HFF-Myc (cell line): ENCODE measurements at places on chromosomes 7 and 10.

GRCh38 chr10:94683214-94684054, at the start of gene CYP2C18:
TSS of gene CYP2C18 (plus strand) at chr10:94683729. CDS start at chr10:94683820, 91 bp downstream.
- no peak for DNase-seq

DNA sequence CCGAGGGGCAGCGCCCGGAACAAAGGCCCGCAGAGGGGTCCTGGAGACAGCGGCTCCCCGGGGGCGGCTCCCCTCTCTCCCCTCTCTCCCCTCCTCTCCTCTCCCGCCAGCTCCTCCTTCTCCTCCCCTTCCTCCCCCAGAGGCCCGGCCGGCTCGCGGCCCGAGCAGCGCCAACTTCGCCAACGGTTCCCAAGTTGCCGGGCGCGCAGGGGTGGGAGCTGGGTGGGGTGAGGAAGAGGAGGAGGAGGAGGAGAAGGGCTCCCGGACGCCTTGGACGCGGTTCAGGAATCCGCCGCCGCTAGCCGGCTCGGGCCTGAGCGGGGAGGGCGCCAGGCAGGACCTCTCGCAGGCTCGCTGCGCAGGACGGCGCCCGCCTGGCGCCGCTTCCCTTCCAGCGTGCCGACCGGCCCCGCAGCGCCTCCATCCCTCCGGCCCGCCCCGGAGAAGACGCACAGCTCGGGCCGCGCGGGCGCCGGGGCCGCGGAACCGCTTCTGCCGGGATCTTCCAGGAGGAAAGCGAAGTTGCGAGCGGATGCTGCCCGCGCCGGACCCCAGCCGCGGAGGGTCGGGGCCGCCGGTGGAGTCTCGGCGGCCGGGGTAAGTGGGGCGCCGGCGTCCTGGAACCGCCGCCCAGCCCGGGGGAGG, at the start of gene CHST3:
Gene CHST3, plus strand, starts transcription at position 298 of the 645 bp plus-strand sequence. CDS start 41,448 bp downstream, outside the sequence.
- no peak for DNase-seq

GRCh38 chr7:26574476-26574875, 282.8 kb downstream of the SNX10 start:
- no peak for DNase-seq

- no peak for DNase-seq
These were observed 23.9 kb downstream of the MACC1 start for GRCh38 chr7:20193242-20193777.

DNA sequence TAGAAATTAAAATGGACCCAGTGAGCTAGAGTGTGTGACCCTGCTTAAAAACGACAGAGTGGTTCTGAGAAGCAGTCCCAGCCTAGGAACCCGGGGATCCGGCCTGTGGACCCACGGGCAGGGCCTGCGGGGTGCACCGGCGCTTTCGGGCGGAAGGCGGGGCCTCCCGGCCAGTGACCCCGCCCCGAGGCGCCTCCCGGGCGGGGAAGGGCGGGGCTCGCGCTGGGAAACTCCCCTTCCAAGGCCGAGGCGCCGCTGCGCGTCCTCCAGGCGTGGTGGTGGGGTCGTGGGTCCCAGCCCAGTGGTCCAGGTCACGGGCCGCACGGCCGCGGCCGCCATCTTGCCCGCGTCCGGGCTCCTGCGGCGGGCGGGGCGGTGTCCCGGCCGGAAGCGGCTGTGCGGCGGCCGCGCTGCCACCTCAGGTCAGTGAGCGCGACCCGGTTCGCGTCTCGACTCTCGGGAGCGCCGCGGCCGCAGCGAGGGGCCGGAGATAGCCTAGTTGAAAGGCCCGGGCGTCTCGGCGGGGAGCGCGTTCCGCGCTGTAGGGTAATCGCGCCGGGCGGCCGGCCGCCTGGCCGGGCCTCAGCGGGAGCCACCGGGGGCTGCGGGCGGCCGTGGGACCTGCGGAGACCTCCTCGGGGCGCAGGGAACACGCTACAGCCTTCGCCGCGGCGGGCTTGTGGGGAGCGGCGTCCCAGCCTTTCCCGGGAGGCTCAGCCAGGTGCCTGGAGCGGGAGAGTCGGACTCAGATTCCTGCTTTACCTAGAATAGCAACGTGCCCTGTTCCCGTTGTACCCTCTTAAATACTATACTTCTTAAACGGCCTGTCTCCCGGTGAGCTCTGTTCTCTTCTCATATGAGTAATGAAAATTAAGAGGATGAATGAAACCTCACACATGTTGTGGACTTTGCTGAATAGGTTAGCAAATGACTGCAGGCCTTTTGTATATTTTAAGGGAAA, at the start of gene MIOS:
Gene MIOS, plus strand, starts transcription at position 234 of the 961 bp plus-strand sequence. CDS start 5,592 bp downstream, outside the sequence.
- no peak for DNase-seq

GRCh38 chr7:98573816-98574215, 43.3 kb upstream of the NPTX2 start:
- no peak for DNase-seq

- DNase-seq, result no peak
These were observed 64.9 kb downstream of the IKZF1 start for GRCh38 chr7:50369143-50370026.

- no peak for DNase-seq
These were observed 11.9 kb upstream of the OPALIN start for GRCh38 chr10:96370584-96371157.

- no peak for DNase-seq
These were observed 225.9 kb downstream of the HDAC9 start for GRCh38 chr7:18721429-18721828.

DNA sequence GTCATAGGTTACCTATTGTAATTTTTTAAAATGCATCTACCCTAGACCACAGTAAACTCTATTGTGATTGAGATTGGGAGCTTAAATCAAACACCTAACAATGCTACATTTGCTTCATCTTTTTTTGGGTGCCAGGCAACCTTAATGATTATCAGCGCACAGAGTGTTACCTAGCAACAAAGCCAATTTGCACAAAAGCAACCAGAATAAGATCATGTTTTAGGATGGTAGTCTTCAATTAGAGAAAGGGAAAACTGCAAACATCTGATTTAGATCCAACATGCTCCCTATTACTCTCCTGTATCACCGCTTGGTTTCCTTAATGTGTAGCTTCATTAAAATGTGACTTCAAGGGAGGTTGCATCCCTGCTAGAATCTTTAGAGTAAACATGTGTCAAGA, 226.9 kb downstream of the ABCA13 start:
- DNase-seq, result no peak

GRCh38 chr10:75398692-75399460, 2.7 kb downstream of the ZNF503 start:
- no peak for DNase-seq

GRCh38 chr10:117547016-117547715, 4.6 kb downstream of the EMX2 start:
- DNase-seq, result no peak

- no peak for DNase-seq
These were observed 175.2 kb downstream of the CDK14 start for GRCh38 chr7:90771281-90771680.

DNA sequence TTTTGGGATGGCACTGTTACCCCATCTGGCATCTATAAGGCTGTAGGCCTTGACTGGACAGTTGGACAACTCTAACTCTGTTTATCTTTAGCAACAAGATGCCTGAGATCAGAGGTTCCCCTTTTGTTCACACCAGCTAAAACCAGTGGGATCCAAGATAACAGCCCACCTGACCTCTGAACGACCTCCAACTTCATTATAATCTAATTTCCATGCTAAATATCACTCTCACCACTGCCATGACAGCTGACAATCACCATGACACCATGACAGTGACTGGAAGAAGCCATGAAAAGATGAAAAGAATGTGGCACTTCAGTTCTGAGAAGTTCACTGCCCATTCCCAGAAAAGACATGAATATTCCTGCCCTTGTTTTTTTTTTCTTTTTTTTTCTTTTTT, 281.4 kb upstream of the TAC1 start:
- no peak for DNase-seq

GRCh38 chr10:121245754-121246153, 352.5 kb downstream of the FGFR2 start:
- DNase-seq, result no peak

- DNase-seq, result no peak
These were observed 30.9 kb upstream of the ITGB8 start for GRCh38 chr7:20299647-20300312.

GRCh38 chr10:70376436-70377378, 5.7 kb downstream of the LRRC20 start:
- DNase-seq, result no peak

DNA sequence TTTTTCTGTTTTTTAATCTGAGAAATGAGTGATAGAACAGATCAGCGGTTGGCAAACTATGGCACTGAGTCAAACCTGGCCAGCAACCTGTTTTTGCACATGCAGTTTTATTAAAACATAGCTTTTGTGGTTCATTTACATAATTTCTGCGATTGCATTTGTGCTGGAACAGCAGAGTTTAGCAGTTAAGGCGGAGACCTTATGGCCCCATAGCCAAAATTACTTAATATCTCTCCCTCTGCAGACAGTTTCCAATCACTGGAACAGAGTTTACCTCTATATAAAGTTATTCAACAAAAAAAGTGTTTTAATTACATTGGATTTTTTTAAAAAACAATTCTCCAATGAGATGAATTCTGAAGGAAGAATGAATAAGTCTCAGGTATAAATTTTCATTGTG, 212.1 kb downstream of the DGKB start:
- DNase-seq, result no peak

GRCh38 chr7:139264220-139264619, 33.2 kb downstream of the UBN2 start:
- no peak for DNase-seq

GRCh38 chr7:107854989-107855388, 36.0 kb upstream of the DLD start:
- DNase-seq, result no peak
